Heart left ventricle (tissue), 16 donors: ENCODE measurements at places on chromosomes 7 and 10. TPM values are rescaled to one million over a fixed set of nuclear protein-coding genes. Genes with fewer than 3 reads are reported as not detected.
A peak's percentile ranks its signal among the peaks of the same experiment; 100 is the strongest.

DNA sequence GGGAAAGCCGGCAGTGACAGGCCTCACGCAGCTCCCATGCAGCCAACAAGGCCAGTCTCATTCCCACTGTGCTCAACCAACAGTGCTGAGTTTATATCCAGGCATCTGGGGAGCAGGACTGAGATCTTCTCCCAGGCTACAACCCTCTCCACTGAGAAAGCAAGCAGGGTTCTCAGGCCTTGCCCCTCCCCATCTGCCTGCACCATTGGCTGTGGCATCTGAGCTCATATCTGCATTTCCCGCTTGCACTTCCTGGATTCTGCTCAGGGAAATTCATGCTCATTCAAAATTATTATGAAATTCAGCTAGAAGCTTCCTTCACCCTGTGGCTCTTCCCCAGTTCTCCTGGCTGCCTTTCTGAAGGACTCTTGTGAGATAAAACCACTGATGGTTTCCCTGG lies 1029.0 kb downstream of the GRM8 start:
- DNase-seq = no peak

- DNase-seq = no peak
These were observed 30.0 kb downstream of the SGMS1 start for GRCh38 chr10:50593523-50594376.

Gene CCDC172
- total RNA-seq = not detected

Gene VTI1A
- 24.8 TPM for total RNA-seq

Gene ACBD7
- not detected for total RNA-seq

DNA sequence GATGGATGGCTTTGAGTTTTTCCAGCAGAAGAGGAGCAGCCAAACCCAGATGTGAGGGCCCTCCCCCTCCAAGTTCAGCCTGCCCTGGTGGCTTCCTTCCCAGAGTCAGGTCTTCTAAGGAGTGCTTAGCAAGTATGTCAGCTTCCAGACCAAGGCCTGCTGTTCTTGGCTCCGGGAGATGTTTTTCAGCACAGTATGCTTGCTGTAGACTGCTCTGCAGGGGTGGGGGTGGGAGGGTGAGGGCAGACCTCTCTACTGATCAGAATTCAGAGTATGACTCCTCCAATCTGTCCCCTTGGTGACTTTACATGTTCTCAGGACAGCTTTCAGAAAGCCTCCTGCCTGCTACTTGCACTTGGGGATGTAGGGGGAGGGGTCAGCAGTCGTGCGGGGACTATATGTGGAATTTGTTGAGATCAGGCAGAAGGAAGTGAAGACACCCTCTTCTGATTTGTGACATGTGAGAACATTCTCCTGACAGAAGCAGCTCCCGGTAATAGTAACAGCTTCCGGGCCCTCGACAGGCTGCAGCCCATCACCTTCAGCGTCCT lies 516.4 kb upstream of the ZMIZ1 start:
- DNase-seq = peak; percentile 75

GRCh38 chr7:5077740-5078139 lies 32.1 kb downstream of the RBAK start:
- no peak for DNase-seq
